ENCODE measurements at places on chromosomes 3 and 15. TPM values are rescaled to one million over a fixed set of nuclear protein-coding genes. Genes with fewer than 3 reads are reported as not detected.
A peak's percentile ranks its signal among the peaks of the same experiment; 100 is the strongest.

- DNase-seq: peak; percentile 8
These were observed 70.5 kb upstream of the FOXB1 start for GRCh38 chr15:59933607-59934006.

DNA sequence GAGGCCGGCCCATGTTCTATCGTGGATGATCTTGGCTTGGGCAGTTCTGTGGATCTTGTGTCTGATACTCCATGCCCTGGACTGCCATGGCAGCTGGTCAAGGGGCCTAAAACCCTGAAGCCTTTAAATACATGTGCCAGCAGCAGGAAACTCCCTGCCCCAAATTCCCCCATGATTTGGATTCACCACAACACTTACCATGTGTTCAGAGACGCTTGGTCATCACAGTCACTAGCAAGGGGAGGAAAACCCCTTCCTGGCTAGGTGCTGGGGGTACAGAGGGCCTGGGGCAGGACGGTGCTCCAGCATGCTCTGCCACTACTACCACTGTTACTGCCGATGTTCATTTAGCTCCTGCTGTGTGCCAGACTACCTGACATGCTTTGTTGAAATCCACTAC, 94.4 kb downstream of the DNAJB8 start:
- DNase-seq: no peak

DNA sequence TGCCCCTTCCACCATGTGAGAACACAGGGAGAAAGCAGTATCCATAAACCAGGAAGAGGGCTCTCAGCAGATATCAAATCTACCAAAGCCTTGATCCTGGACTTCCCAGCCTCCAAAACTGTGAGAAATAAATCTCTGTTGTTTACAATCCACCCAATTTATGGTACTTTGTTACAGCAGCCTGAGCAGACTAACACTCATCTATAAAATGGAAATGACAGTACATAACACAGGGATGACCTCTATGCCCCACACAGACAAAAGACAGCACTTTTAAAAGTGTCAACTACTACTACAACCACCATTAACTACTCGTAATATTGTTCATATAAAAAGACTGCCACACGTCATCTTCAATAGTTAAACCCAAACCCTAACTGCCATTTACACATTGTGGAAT, 5.7 kb downstream of the RYK start:
- no peak for DNase-seq

- no peak for DNase-seq
These were observed 165.3 kb upstream of the MCTP2 start for GRCh38 chr15:94066046-94066445.

GRCh38 chr15:53331328-53332190, 427.9 kb downstream of the WDR72 start:
- DNase-seq: no peak

GRCh38 chr3:138184994-138185393, 2.1 kb upstream of the ARMC8 start:
- peak; percentile 35 for DNase-seq

DNA sequence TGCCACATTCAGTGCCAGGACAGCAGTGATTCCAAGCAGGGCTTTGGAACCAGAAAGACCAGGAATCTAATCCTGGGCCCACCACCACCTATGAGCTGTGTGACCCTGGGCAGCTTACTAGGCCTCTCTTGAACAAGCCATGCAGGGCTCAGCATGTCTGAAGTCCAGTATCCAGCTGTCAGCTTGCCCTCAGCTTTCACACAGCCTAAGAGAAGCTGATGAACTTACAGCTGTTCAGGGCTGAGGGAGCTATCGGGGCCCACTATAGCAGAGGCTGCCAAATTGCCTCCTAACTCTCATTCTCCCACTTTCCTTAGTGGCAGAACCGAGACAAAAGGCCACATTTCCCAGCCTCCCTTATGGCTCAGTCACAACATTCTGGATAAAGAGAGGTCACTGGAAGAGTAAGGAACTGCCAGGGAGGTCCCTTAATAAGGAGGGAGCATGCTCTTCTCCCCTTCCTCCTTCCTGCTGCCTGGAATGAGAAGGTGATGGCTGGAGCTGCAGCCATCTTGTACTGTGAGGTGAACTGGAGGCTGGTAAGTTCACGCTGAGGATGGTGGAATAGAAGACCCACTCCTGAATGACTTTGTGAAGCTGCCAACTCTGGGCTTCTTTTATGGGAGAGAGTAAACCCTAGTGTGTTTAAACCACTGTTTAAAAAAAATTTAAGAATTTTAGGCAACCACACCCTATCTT, 34.5 kb downstream of the FEM1B start:
- no peak for DNase-seq

- no peak for DNase-seq
These were observed 102.1 kb upstream of the FHIT start for GRCh38 chr3:61353382-61353781.

- peak; percentile 19 for DNase-seq
These were observed at the start of gene GJD2 for GRCh38 chr15:34754674-34755418. TSS of gene GJD2 (minus strand) at chr15:34754998. CDS start at chr15:34754488, 510 bp downstream.

DNA sequence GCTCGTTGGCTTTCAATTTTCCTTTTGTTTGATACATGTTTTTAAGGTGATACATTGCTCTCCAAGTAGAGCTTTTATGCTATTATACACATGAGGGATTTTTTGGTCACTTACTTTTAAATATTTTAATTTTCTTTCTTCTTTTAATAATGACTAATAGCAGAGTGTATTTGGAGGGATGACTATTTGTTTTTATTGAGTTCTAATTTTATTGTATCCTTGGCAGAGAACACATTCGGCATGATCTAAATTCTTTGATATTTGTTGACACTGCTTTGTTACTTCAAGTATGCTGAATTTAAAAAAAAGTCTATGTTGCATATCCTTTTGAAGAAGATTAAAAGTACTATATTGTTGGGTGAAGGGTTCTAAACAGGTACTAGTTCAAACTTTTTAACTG, 149.9 kb upstream of the PDZRN3 start:
- DNase-seq: peak; percentile 33

DNA sequence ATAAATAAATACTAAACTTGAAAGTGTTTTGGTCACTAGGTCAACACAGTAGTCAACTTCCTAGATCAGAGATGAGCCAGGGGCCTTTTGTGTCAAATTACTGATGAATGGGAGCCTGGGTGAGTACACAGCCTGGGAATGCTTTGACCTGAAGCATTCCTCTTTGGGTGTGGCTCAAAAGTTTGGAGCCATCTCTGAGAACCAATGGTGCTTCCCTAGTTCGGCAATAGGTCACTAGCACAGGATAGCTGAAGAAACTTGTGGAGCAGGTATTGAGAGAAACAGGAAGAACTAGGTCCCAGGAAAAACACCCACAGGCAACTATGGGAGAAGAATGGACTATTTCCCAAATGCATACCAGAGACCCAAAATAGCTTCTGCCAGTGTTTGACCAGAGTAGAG, 56.6 kb upstream of the PLXND1 start:
- DNase-seq: peak; percentile 47

The CLDN1 gene
- 0.32 TPM for total RNA-seq

The PLA2G4D gene
- total RNA-seq: not detected

The GRIP2 gene
- total RNA-seq: not detected

The ADCY5 gene
- 1.2 TPM for total RNA-seq

The AQP9 gene
- total RNA-seq: not detected

The CIB1 gene
- total RNA-seq: 30.7 TPM

The MINAR1 gene
- total RNA-seq: 1.3 TPM
